ENCODE measurements at places on chromosomes 11 and 22.

DNA sequence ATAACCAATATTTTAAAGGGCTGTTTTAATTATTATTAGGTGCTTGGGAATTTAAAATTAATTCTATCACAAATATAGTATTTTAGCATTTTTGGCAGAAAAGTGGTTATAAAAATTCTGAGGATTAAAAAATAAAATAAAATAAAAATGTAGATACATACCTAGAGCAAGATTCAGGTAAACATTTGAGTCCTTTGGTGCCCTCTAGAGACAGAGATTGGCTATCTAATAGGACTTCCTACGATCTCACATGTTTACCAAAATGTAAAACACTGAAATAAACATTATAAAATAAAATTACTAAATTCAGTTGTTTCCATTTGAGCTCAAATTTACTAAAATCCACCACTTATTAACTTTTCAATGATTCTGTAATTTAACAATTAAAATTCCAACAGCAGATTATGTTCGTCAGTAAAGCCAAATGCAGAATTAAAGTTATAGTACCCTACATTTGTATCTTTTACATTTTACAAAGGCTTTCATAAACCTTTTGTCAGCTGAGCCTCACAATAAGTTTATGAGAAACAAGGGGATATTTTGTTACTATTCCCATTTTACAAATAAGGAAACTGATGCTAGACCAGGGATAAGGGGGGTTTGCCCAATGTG lies 27.7 kb downstream of the SLC36A4 start:
- no peak for DNase-seq

- no peak for DNase-seq
These were observed 32.8 kb downstream of the PITPNB start for GRCh38 chr22:27885977-27886842.

- DNase-seq: peak; percentile 83
These were observed 1.9 kb upstream of the ANO9 start for GRCh38 chr11:443542-444199.

DNA sequence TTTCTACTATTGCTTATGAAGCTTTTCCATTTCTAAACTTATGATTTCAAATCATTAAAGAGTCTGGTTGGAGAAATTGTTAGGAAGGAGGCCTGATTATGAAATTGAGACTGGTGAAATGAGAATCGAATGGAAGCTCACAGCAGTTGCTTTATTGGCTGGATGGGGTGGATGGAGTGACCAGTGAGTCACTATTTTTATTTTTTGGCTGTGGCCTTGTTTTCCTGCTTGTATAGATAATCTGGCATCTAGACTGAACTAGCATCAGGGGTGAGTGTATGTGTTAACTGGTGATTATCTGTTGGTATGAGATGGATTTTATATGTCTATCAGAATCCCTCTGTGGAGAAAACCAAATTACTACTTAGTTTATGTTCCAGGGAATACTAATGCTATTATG lies 36.2 kb downstream of the UVRAG start:
- DNase-seq: no peak

GRCh38 chr22:18113680-18114394 lies 3.2 kb downstream of the TUBA8 start:
- no peak for DNase-seq

DNA sequence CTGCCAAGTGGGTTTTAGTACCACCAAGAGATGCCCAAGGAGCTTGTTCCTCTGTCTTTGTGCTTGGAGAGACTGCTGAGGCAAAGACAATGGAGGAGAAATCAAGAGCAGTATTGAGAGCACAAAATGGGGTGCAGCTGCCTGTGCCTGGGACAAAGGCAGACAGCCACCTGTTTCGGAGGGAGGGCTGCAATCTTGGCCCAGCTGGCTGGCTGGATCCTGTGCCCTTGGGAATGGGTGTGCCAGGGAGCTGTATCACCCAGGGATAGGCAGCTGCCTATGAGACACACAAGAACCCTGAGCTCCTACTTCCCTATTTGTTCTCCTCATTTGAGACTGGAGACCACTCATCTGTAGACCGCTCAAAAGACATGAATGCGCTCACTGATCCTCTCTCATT lies 23.3 kb upstream of the CHRM4 start:
- DNase-seq: no peak

- DNase-seq: peak; percentile 67
These were observed 2.8 kb upstream of the LZTR1 start for GRCh38 chr22:20979243-20979809.

DNA sequence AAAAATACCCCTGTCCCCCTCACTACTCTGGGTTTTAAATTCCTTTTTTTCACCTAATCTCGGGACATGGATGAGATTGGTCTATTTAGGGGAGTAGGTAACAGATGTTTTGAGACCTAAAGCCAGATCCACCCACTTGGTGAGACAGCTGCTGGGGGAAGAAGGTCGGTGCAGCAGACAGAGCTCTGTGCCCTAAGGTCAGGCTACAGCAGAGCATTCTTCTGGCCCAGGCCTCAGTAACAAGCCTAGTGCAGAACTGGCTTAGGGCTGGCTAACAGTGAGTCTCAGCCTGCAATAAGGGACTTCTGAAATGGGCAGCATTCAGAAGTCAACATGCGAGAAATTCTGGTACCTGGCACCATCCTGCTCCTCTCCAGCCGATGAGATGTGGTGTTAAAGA lies 444.9 kb upstream of the KIRREL3 start:
- DNase-seq: no peak

DNA sequence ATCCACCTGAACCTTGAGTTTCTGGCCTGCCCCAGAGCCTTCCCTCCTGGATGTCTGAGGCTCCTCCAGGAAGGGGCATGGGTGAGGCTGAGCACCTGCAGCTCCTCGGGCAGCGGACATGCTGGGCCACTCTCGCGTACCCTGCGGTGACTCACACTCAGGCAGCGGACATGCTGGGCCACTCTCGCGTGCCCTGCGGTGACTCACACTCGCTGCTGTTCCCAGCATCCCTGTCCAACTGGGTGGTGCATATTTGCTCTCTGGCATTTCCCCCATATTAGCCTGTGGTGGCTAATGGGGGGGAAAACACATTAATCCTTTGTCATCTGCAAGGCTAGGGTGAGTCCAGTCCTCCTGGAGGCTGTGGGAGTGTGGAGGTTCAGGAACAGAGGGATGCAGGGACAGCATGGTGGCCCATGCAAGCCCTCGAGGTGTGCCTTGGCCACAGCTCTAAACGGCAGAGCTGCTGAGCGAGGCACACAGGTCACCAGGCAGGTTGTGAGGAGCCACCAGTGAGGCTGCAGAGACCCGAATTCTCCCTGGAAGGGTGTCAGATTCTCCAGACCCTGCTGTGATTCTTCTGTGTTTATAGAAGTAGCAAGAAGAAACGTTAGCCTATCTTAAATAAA lies 728.1 kb downstream of the BRD1 start:
- no peak for DNase-seq

- no peak for DNase-seq
These were observed 14.6 kb downstream of the GLB1L2 start for GRCh38 chr11:134346101-134346975.

GRCh38 chr11:42145311-42145710 lies 685.9 kb upstream of the LRRC4C start:
- no peak for DNase-seq

DNA sequence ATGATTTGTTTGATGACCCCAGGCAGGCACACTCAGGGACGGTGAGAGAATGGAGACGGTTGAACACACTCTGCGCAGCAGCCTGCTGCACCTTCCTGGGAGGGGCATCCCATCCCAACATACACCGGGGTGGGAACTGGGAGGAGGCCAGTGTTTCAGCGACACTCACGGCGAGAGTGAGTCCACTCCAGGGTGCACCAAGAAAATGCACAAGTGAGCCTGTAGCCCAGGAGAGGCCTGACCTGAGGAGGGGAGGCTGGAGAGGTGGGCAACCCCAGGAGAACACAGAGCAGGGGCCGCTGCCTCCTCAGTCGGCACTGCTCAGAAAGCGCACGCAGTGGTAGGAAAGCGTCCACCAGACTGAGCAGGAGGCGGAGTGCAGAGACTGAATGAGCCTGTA lies 54.5 kb downstream of the IGF2 start:
- no peak for DNase-seq

GRCh38 chr22:47027766-47028165 lies 265.3 kb downstream of the TBC1D22A start:
- DNase-seq: no peak

- no peak for DNase-seq
These were observed 19.5 kb downstream of the LHFPL7 start for GRCh38 chr22:24926849-24927579.

DNA sequence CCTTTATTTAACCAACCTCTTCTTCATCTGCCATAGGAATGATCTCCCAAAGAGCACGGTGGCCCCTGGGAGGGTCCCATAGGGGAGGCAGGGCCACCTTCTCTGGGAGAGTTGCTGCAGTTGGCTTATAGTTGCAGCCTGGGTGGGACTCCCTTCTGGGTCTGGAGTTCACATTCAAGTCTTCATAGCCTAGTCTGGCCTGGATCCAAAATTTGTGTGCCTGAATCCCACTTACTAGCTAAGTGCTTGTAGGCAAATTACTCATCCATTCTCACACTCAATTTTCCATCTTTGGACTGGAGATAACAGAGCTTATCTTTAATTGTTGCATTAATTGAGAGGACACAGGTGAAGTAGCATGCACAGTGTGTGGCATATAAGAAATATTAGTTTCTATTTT lies 163.6 kb downstream of the GRIK4 start:
- no peak for DNase-seq

- DNase-seq: no peak
These were observed 347.8 kb upstream of the PLET1 start for GRCh38 chr11:112608509-112608908.

DNA sequence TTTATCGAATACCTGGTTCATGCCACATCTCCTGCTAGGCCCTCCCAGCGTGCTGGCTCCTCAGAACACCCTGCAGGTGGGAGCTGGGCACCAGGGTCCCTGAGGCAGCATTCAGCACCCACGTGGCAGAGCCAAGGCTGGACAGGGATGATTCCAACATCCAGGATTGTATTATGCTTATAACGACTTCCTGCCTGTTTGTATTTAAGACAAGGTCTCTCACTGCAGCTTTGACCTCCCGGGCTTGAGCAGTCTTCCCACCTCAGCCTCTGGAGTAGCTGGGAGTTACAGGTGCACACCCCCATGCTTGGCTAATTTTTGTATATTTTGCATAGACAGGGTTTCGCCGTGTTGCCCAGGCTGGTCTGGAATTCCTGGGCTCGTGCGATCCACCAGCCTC lies 64.7 kb upstream of the WNT7B start:
- peak; percentile 56 for DNase-seq

DNA sequence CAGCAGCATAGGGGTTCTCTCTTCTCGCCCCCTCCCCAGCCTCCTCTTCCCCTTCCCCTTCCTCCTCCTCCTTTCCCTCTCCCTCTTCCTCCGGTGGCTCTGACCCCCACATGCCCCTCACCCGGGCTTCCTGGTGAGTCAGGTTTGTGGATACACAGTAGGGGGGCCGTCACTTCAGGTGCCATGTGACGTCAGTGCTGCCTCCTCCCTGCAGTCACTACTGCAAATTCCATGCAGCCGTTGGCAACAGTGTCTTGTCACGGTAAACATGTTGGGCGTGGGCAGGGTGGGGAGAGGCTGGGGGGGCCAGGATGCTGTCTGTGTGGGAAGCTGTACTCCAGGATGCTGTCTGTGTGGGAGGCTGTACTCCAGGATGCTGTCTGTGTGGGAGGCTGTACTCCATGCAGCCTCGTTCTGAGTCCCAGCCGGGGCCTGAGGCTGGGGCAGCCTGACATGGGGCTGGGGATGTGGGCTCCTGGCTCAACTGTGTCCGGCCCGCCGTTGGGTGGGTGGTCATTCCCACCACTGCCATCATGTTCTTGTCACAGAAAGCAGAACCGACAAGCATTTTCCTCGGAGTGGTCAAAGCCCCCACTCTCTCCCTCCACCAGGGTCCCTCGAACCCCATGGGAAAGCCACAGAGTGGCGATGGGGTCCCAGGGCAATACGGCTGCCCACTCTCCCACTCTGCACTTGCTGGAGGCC lies 2.4 kb upstream of the MUC2 start:
- DNase-seq: peak; percentile 22

DNA sequence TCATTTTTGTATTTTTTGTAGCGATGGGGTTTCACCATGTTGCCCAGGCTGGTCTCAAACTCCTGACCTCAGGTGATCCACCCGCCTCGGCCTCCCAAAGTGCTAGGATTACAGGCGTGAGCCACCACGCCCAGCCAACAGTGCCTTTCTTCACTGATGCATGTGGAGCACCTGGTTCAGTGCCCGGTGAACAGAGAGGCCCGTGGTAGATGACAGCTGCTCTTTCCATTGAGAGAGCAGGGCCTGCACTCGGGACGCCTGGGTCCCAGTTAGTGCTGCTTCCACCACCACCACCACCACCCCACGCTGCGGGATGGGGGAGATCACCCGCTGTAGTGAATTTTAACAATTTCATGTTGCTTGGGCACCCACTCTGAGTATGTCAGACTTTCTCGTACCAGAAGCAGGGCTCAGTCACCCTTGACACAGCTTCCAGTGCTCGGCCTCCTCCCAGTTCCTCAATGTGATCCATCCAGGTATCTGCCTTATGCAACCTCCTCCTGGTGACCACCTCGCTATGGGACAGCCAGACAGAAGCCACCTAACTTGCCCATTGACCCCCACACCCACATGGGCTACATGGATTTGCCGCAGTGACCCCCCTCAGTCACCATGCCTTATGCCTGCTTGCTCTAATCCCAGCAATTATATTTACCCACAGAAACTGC lies 36.6 kb downstream of the ARRB1 start:
- DNase-seq: no peak

- peak; percentile 63 for DNase-seq
These were observed 62.1 kb downstream of the THAP12 start for GRCh38 chr11:76318744-76319384.

All from DMS153 (cell line).